ENCODE measurements at places on chromosomes 2 and 18.
A peak's percentile ranks its signal among the peaks of the same experiment; 100 is the strongest.

DNA sequence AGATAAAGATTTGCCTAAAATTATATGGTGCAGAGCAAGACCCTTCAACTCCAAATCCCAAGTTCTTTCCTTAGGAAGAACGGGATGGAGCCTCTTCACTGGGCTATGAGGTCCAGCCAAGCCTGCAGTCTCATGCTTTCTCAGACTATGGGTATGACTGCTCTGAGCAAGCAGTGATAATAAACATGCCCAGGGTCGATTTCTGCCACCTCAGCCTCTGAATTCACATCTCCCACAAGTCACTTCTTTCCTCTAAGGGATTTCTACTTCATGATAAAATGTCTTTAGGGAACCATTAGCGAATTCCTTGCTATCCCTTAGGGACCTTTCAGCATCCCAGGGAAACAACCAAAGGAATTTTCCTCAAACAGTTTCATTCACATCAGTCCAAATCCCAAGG is 94.8 kb downstream of the GFPT1 start:
- no peak for DNase-seq

DNA sequence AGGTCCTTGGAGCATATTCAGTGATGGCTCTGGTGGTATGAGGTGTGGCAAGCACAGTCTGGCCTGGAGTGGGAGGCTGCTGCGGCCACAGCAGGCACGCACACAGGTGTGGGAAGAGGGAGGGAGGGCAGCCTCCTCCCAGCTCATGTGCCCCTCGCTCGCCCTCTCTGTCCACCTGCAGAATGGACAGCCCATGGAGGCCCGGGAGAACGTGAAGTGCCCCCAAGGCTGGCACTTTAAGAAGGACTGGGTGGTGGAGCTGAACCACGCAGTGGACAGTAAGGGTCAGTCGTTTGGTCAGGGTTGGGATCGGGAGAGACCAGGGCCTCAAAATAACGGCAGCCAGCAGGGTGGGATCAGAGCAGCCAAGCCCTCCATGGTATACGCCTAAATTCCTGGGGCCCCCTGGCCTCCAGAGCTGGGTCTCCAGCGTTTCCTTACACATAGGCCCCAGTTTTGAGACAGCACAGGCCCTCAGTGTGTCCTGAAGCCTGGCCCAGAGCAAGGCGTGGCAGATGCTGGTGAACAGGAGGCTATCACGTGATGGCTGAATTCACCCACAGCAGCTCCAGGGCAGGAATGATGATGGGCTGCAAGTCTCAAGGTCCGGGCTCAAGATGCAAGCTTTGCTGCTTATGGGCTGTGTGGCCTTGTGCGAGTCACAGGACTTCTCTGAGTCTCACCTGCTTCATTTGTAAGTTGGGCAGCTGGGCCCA is 47.9 kb downstream of the FER1L5 start:
- DNase-seq = no peak

GRCh38 chr2:193907561-193907960 is 1712.8 kb upstream of the TMEFF2 start:
- DNase-seq = no peak

DNA sequence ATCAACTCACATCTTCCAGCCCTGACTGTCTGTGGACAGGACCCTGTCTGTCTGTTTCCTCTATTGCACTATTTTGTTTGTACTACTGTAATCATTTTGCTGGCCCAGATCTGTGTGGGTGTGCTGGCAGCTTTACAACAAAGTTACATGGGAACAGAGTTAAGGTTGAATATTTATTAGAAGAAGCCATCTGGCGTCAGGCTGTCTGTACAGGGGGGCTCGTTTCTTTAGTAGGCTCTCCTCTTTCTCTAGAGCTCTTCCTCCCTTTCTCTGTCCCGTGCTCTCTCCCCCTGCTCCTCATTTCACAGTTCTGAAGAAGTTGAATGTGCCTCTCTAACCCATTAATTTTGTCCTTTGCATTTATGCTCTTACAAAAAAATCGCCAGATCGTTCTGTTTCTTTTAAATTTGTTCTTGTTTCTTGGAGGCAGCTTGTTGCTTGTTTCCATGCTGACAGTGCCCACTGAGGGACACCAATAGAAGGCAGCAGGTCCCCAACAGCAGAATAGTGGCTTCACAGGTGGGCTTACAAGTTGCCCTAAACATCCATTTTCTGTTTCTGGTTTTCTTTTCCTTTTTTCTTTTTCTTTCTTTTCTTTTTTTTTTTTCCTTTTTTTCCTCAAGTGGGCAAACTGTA is 315.2 kb upstream of the ZEB2 start:
- DNase-seq = no peak

DNA sequence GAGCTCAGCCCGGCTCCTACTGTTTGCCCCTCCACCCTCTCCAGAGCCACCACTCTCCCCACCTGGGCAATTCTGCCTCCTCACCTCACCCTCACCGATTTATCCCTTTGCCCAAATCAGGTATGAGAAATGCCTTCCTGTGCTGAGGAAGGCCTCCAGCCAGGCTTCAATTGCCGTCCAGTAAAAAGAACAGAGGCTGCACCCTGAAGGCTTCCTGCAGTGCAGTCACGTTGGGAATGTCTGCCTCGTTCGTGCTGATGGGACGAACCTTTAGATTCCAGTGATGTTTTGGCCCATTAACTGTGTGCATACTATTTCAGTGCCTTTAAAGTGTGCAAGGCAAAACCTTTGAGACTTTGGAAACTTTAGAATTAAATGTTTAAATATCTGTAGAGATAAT is 34.2 kb downstream of the ATP6V1C2 start:
- no peak for DNase-seq

DNA sequence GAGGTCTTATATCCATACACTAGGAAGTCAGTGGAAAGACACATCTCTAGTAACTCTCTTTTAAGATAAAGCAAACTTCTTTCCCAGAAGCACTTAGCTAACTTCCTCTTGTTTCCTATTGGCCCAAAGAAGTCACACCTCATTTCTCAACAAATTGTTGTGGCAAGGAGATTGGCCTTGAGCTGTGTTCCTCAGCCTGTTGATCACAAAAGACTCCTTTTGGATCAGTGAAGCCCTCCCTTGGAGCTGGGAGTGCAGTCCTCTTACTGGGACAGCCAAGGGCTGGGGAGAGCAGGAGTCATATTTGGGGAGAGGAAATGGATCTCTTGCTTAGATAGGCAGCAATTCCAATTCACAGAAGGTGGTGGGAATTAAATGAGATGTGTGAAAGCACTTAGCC is 51.2 kb upstream of the DAPL1 start:
- no peak for DNase-seq

- DNase-seq = no peak
These were observed 123.0 kb downstream of the AGAP1 start for GRCh38 chr2:235616885-235617284.

GRCh38 chr2:222792001-222792611 is 68.7 kb upstream of the ACSL3 start:
- DNase-seq = no peak

DNA sequence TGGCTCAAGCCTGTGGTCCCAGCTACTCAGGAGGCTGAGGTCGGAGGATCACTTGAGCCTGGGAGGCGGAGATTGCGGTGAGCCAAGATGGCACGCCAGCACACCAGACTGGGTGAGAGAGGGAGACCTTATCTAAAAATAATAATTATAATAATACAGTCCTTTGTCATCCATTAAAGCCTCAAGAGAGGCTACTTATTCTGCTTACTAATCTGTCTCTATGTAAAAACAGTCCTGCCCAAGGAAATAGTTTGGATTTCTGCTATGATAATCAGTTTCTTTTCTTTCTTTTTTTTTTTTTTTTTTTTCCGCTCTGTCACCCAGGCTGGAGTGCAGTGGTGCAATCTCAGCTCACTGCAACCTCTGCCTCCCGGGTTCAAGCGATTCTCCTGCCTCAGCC is 228.3 kb downstream of the C1D start:
- no peak for DNase-seq

GRCh38 chr2:225290757-225291400 is 108.6 kb upstream of the NYAP2 start:
- DNase-seq = no peak

- DNase-seq = no peak
These were observed 148.5 kb downstream of the MYT1L start for GRCh38 chr2:2182551-2183071.

DNA sequence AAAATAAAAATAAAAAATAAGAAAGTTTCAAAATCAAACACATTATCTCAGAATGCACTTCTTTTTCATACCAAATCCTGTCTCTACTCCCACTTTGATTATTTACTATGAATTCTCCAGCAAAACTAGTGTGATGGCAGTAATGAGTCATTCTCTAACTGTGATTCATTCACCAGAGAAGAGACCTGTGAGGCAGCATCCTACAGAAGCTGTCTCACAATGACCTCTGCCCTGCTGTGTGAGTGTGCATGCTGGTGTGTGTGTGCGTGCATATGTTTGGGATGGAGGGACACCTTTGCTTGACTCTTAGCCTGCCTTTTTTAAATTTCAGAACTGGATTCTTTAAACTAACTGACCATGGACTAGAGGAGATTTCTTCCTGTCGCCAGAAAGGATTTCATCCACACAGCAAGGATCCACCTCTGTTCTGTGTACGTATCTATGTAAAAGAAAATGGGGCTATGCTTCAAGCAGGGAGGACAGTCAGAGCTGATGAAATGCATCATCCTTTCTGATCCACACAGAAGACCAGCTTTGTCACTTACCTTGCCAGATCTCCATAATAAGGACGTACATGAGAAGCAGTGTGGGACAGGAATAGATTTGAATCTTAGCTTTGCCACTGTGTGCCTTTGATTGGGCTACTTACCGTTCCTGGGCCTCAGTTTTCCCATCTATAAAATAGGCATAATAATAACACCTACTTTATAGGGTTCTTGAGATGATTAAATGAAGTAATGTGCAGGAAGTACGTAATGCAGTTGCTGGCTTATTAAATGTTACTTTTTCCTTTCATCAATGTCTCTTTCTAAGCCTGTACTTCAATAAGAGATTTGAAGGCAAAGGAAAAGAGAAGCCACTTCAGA is 31.2 kb downstream of the STAMBP start:
- DNase-seq = no peak

GRCh38 chr2:238403632-238404405 is 22.9 kb upstream of the ASB1 start:
- DNase-seq = no peak

GRCh38 chr2:203909261-203909967 is 27.1 kb upstream of the ICOS start:
- no peak for DNase-seq

DNA sequence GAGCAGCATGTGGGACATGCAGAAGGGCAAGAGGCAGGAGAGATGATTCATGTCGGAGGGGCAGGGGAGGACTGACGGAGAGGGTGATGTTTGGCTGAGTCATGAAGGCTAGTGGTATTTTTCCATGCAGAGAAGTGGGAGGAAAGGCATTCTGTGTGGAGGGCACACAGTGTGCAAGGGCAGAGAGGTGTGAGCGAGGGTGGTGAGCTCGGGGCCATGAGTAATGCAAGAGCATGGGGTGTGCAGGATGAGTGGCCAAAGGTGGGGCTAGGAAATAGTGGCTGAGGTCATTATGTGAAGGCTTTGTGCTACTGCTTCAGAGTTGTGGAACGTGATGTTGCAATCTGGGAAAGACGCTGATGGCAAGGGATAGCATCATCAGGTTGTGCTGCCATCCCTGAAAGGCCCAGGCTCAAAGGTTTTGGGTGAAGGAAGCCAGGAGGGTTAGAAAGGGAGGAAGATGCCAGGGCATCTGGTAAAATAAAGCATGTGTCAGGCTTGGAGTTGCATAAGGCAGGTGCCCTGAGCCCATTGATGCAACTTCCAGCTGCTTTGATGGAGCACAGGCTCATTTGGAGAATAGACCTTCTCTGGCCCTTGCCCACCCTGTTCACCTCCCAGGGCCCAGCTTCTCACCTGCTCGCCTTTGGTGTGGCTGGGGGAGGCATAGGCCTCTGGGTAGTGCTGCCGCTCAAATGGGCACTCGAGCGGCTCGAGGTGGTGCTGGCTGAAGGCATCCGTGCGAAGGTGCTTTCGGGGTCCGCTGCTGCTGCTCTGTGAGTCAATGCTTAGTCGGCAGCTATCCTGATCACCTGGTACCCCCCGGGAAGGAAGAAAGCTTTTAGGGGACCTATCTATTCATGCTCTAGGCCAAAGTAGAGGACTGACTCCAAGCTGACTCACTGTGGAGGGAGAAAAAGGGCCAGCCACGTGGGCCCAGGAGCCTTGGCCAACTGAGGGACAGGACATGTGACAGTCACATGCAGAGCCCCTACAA is 37.5 kb downstream of the PAX8 start:
- peak; percentile 43 for DNase-seq

DNA sequence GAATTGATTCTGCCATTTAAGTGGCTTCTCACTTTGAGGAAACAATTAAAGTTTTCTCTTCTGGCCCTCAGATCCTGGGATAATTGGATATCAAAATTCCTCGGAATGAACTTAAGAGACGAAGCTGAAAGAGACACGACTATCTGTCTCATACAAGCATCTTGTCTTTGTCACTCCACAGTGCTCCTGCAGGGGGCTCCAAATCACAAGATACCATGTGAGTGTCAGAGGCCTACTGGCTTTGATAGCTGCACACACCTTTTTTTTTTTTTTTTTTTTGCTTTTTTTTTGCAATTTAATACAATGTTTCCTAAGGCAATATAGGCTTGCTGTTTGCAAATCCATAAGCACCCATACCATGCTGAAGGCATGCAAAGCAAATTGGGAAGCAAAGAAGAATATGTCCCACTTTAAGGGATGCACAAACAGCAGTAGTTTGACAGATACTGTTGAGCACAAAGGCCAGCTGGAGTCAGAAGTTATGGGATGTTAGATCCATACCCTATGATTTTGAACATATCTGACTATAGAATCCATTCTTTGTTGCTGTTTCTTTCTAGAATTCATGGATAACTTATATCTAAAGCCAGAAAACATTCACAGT is 109.0 kb upstream of the CBLN2 start:
- DNase-seq = no peak
